Psoas muscle (tissue), 8 donors: ENCODE measurements at places on chromosomes 1 and 21. TPM values are rescaled to one million over a fixed set of nuclear protein-coding genes. Genes with fewer than 3 reads are reported as not detected.

Gene DNAJB4
- 85.7 TPM for polyA plus RNA-seq

Gene SLAMF9
- polyA plus RNA-seq, result not detected

Gene KCNT2
- polyA plus RNA-seq, result 0.04 TPM

Gene NR5A2
- polyA plus RNA-seq, result 0.29 TPM

Gene CCSAP
- polyA plus RNA-seq, result 0.53 TPM

Gene RASAL2
- polyA plus RNA-seq, result 4.6 TPM

Gene AGMAT
- 2.6 TPM for polyA plus RNA-seq

Gene SLFNL1
- 0.58 TPM for polyA plus RNA-seq

Gene AVPR1B
- not detected for polyA plus RNA-seq

Gene C4BPA
- not detected for polyA plus RNA-seq

Gene PDZK1
- 0.15 TPM for polyA plus RNA-seq

Gene TEKT2
- 0.03 TPM for polyA plus RNA-seq

Gene NBPF10
- polyA plus RNA-seq, result 1.3 TPM

Gene PTGFR
- 0.13 TPM for polyA plus RNA-seq

Gene BCAR3
- polyA plus RNA-seq, result 15.8 TPM

Gene APOBEC4
- polyA plus RNA-seq, result not detected

Gene FOXD2
- 0.04 TPM for polyA plus RNA-seq

Gene TNNT2
- 0.52 TPM for polyA plus RNA-seq

Gene GLIS1
- 0.35 TPM for polyA plus RNA-seq

Gene ZP4
- polyA plus RNA-seq, result not detected
